AG10803 (cell line): ENCODE measurements at places on chromosomes 5 and 9.
A peak's percentile ranks its signal among the peaks of the same experiment; 100 is the strongest.

GRCh38 chr9:34276772-34277171 lies 52.3 kb downstream of the KIF24 start:
- peak; percentile 41 for DNase-seq

DNA sequence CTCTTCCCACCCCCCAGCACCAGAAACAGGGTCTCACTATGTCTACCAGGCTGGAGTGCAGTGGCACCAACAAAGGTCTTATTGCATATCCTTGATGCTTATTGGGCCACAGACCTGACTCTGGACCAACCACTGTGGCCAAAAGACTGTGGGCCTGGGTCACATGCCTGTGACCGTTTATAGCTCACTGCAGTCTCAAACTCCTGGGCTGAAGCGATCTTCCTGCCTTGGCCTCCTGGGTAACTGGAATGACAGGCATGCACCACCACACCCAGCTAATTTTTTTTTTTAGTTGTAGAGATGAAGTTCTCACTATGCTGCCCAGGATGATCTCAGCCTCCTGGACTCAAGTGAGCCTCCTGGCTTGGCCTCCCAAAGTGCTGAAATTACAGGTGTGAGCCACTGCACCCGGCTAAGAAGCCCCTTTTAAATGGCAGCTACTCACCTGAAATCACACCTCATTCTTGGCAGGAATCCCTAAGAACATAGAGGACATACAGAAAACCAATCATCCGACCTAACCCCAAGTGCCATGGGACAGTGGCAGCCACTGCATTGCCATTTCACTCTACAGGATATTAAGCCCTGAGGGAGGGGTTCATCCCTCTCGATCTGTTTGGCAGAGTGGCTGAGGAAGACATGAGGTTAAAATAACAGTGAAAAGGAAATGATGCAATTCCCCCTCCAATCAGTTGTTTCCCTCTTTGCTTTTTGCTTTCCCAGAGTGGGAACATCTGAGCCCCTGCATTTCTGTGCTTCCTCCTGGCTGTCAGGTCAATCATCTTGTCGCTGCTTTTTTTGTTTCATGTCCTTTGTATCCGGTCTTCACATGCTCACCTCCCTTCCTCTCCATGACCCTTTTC lies 74.6 kb downstream of the LRRC70 start:
- DNase-seq, result no peak

- no peak for DNase-seq
Observed at GRCh38 chr5:14615365-14615764, 33.8 kb downstream of the OTULINL start.

- peak; percentile 60 for DNase-seq
Observed at GRCh38 chr9:121718084-121718483, 66.7 kb downstream of the DAB2IP start.

- no peak for DNase-seq
Observed at GRCh38 chr5:113311301-113311700, 123.5 kb downstream of the TSSK1B start.

DNA sequence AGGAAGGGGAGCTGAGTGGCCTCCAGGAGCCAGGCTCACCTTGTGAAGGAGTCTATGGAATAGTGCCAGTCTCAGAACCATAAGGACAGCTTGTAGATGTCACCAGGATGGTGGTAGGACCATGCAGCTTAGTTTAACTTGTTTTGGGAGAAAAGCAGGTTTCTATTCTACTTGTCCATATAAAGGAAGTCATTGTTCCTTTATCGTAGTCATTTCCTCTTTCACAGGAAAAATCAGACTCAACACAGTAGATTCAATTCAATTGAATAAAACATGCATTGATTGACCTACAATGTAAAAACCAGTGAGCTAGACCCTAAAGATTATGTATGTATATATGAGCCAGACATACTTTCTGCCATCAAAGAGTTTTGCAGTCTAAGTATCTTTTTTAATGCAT lies 53.3 kb downstream of the MEGF10 start:
- no peak for DNase-seq

DNA sequence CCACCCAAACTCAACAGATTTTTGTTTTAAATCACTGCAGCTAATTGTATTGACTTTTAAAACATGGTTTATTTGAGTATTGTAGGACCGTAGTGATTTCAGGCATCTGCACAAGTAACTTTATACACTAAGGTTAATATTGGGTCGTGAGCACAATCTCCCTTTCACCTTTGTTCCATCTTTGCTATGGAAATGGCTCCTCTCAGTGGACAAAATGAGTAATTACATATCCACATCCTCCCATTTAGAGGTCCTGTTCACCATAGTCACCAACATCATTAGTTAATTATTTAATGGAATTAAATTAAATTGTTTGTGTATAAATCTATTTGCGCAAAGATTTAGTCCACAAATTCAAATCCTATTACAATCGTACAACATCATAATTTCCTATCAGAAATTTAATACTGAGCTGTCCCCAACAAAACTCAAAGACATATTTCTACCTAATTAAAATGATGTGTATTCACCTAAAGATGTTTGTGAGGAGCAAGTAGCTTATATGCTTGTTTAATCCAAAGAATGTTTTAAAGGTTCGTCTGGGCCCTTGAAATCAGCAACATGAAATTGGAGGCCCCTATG lies 173.0 kb upstream of the DAPK1 start:
- DNase-seq, result peak; percentile 72

GRCh38 chr9:123540457-123540856 lies 184.5 kb downstream of the CRB2 start:
- DNase-seq, result no peak

DNA sequence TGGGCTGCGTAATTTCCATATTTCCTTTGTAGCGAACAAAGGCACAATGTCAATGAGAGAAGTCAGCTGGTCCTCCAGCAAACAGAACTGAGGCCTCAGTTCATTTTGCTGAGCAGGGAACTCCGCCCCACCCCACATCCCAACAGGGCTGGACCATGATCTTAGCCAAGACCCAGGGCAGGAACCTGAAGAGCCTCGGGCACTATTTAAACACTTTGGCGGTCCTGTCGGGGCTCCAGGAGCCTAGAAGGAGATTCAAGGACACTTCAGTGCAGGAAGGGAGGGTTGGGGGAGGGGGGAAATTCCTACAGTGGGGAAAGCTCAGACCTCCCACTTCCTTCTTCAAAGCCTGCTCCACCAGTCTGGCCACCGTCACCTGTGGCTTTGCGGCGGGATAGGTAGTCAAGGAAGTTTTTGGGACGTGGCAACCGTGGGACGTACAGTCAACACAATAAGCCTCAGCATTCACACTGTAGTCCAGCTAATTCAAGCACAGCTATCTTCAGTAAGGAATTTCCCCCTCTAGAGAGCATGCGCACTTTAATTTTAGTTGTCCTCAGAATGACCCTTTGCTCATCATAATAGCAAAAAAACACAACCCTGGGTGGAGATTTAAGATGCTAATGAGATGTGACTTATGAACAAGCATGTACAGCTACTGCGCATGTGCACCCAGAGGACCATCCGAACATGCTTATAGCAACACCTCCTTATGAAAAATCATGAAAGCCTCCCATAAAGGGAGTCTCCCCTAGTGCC lies 30.9 kb downstream of the S1PR3 start:
- DNase-seq, result peak; percentile 2

DNA sequence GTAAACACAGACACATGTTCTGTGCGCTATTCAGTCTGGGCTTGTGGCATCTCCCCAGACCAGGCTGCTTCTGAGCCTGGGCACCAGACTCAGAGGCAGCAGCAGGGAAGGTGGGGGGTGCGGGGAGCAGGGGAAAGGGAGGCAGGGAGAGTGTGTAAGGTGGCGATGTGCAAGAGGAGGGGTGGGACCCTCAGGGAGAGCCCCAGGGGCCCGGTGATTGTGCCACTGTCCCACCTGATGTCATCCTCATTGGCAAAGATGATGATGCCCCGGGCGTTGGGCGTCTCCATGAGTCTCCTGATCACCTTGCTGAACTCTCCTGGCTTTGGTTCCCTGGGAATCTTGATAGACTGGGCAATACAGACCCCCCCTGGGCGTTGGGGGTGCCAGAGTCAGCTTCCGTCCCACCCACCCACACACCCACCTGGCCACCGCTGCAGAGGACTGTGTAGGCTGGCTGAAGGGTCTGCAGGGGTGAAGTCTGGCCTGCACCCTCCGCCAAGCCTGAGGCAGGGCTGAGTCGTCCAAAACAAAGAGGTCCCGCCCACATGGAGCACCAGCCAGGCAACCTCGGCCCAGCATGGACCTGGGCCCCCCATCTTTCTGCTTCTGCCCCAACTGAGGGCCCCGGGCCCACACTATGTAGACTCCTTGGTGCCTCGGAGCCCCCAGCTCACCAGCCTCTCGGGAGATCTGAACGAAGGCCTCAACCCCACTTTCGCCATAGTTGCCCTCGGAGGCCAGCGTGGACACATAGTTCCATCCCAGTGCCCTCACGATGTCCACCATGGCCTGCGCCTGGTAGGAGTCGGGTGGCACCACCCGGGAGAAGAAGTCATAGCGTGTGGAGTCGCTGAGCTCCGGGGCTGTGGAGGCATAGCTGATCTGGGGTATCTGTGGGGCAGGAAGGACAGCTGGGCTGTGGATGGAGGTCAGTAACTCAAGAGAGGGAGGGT lies 3.7 kb downstream of the GRM6 start:
- no peak for DNase-seq

GRCh38 chr9:113901221-113901688 lies 25.1 kb downstream of the ZNF618 start:
- peak; percentile 79 for DNase-seq

DNA sequence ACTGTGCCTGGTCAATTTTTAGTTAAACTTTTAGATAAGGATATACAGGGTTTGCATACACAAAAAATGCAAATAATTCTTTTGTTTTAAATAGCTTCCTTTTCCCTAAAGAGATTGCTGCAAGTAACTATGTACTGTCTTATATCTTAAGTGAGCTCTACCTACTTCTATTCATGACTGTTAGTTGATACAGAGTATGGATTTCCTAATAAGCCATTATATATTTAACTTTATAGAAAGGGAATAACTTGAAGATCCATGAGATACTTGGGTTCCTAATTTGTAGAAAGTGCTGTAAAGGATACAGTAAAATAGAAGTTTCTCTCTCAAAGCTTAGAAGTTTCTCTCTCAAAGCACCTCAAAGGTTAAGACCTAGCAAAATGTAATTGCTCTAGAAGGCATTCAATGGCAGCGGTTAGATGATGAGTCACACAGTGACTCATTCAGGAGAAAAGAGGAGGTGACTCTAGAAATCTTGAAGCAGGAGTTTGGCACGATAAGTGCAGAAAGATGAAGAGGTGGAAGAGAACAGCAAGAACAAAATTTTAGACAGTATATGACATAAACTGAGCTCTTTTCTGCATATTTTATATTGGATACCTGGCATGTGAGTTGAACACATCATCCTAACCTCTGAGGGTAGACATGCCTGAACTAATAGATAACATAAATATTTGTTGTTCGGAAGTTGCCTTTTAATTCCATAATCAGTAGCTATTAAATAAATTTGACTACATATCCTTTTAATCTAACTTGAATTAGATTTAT lies 5.5 kb upstream of the DNAJC21 start:
- peak; percentile 74 for DNase-seq

DNA sequence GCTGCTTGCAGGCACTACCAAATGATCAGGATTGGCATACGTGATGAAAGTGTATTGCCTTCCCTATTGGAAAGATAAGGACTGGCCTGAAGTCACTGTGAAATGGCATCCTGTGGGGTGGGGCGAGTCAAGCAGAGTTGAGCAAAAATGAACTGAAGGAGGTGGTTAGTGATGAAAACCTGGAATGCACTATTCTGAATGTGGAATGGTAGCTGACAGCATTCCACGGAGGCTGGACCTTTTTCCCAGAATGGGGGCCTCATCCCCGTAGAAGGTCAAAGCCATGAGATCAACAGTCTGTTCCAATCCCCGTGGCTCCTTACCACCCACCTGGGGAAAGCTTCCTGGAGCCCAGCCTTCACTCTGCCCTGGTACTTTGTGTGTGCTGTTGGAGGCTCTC lies 37.7 kb downstream of the ASS1 start:
- DNase-seq, result peak; percentile 10

- DNase-seq, result peak; percentile 91
Observed at GRCh38 chr5:96629774-96630173, 32.4 kb upstream of the CAST start.

DNA sequence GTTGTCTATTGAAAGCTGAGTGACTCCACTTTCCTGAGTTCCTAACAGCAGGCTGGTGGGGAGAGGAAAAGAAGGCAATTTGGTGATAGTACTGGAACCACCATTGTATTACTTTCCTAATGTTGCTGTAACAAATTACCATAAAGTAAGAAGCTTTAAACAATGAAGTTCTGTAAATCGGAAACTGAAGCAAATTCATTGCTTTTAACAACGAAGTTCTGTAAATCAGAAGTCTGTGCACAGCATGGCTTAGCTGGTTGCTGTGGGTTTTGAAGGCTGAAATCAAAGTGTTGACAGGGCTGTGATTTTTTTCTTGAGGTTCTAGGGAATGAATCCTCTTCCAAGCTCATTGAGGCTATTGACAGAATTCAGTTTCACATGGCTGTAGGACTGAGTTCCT lies 72.3 kb downstream of the SLC44A1 start:
- no peak for DNase-seq
